ENCODE measurements at places on chromosomes 12 and 14.

GRCh38 chr12:82470906-82471512 is 112.7 kb downstream of the METTL25 start:
- no peak for DNase-seq

DNA sequence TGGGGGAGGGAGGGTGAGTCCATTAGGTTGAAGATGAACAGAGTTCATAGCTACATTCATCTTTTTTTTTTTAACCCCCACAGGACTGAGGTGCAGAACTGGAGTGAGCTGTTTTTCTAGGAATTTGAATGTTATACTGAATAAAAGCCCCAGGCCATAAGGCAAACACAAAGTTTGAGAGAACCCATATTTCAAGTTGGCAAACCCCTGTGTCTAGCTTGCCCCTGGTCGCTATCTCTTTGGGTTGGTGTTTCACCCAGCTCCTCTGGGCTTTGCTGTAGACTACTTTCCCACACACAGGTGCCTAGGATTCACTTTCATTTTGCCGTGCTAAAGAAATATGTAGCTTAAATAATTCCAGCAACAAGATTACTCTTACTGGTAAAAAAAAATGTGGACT is 5.2 kb upstream of the LMO3 start:
- DNase-seq: no peak

DNA sequence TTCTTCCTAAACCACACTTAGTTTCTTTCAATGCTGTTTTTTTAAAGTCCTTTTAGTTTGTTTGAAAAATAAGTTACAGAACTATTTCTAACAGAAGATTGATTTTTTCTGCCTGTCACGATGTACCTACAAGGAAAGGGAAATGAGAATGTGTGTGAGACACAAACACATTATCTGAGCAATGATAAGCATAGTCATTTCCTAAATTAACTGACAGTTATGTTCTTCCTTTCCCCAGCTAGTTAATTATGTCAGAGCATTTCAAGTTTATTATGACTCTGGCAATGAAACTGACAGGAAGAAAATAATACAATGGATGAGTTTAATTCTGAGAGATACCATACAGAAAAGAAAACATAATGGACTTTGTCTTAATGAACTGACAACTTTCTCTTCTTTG is 21.3 kb upstream of the LDHB start:
- DNase-seq: no peak

- DNase-seq: no peak
Measured at GRCh38 chr14:45811155-45811554, 558.2 kb upstream of the MIS18BP1 start.

DNA sequence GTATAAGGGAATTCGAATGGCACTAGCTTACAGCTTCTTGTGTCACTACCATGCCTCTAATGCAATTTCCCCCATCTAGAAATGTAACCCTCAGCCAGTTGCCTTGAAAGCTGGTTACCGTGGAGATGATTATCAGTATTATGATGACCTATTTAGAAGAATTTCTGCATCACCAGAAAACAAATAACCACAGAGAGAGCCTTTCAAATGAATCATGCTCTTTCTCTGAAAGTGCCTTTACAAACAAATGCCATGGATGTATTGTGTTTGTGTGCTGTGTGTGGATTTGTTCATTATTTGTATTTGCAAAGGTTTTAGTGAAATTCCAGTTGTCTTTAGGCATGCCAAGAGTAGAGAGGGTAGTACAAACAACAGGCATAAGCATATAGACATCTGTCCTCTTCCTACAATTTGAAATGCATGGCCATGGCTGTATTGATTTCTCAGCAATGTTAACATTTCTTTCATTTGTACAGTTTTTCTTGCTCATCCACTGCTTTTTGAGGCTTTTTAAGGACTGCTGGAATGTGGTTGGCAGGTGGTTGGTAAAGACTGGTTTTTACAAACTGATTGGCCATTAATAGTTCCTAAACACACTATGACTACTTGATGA is 266.5 kb downstream of the PAWR start:
- DNase-seq: no peak

DNA sequence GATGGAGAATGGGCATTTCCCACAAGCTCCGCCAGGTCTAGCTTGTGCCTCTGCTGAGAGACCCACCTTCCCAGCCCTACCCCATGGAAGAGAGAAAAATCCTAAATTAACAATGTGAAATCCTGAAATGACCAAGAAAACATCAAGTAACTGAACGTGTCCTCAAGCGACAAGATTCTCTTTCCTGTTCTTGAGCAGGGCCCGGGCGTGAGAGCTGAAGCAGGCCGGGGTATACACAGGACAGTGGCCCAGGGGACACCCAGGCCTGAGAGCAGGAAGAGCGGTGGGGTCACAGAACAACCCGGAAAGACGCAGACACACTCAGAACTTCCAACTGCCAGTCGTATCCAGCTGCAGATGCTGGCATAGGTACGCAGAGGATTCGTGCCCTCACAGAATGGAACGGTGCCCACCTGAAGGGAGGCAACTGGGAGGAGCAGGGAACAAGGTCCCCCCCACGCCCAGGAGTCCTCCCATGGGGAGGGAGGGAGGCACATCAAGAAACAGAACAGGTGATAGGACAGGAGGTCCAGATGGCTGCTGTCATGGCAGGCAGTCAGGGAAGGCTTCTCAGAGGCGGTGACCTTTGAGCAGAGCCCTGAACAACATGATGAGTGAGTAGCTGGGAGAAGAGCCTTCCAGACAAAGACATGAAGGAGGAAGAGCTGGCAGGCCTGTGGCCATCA is 9.1 kb downstream of the RIMBP2 start:
- no peak for DNase-seq

DNA sequence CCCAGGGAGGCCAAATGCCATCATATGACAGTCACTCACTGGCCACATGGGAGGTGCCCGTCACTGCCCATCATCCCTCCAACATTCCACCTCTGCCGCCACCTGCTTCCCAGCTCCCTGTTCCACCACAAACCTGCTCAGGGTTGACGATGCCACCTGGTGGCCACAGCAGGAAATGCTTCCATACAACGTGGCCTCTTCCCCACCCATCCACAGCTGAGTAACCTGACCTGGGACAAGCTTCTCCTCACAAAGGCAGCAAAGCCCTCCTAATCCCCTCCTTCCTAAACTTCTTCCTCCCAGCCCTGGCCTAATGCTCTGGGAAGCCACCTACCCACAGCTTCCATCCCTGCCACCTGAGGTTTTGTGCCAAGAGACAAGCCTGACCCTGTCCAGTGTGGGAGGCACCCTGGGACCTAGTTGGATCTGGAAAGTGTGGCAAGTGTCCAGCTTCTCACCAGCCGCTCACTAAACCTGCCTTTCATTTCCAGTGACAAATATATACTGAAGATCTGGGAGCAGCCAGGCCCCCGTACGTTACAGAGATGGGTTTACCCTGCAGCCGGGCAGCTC is 4.3 kb downstream of the DEGS2 start:
- DNase-seq: no peak

DNA sequence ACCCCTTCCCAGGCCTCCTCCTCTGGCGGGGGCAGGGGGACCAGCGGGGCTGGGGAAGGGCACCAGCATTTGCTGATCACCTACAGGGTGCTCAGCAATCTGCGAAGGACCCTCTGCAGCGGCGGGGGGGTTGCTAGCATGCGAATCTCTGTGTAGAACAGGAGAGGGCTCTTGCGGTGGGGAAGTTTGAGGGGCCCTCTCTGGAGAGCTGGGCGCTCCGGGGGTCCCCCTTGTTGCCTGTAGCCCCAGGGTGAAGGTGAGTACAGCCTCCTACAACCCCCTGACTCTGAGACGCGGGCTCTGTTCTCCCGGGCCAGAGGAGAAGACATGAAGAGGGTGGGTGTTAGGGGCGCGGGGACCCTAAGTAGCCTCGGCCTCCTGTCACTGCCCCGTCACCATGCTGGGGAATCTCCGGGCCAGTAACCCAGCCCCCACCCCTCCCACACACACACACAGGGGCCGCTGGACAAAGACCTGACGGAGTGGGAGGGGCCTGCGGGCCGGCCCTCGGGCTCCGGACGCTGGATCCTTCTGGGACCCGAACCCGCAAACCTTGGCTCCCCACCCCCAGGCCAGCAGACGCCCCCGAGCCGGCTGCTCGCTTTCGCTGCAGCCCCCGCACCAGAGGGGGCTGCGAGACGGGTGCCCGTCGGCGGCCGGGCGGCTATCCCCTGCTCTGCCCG is 734 bp downstream of the FIGNL2 start:
- no peak for DNase-seq

GRCh38 chr12:18443768-18444437 is 182.6 kb downstream of the PIK3C2G start:
- no peak for DNase-seq

All from effector CD4-positive, alpha-beta T cell (primary cell).